ENCODE measurements at places on chromosomes 7 and 10.

DNA sequence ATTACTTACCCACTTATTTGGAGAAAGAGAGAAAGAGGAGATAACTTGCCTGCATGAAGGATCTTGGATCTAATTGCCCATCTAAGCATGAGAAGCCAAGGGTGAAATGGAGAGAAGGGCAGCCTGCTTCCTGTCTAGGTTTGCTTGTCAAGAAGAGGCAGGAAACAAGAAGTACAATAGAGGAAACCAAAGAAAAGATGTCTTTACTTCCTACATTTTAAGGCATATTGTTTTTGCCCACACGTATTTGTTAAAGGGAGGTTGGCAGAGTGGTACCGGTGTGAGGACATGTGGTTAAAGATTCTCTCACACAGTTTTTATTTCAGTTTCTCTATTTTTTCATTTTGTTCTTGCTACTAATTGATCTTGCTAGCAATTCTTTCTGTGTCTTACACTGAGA lies 6.0 kb upstream of the TAS2R38 start:
- DNase-seq = no peak

DNA sequence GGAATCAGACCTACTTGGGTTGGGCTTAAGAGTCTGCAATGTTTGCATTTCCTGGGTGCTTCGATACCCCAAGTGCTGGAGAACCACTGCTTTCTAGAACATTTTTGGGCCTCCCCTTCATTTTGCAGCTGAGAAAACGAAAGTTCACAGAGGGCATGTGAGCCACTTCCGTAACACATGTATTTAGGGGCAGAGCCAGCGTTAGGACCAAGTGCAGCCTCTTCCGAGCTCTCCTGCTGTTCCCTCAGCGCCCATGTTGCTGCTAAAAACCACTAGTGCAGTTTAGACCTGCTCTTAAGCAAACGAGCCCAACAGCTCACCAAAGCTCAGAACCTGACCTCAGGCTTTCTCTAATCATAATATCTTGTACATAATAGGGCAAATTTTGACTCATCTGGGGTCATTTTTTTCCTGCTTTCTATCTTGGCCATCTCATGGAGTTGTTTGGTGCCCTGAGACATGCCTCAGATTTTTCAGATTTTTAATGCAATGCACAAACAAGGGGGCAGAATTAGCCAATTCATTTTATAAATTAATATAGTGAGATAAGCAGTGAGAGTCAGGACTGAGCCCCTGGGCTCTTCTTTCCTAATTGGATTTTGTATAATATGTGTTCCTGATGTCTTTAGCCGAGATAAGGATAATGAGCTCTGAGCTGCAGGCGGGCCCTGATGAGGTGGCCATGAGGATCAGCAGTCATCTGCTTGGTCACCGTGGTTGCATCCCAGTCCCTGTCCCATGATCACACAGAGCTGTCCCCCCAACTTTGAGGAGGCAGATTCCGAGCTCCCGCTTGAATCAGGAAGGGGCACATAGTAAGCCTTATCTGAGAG lies 12.9 kb downstream of the BAG3 start:
- no peak for DNase-seq

DNA sequence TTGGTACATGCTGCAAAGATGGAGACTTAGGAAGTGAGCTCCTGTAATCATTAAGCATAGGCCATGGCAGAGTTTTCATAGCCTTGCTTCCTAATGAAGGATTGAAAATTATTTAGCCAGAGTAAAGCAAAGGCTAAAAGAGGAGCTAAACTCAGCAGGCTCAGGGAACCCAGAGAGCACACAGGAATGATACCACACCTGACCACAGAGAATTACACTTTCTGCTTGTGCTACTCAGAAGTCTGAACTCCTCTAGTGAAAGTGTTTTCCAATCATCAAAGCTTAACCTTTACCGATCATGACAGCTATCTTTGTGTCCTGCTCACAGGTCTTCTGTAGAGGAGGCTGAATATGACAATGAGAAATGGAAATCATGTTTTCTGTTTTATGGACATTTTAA lies 347.7 kb downstream of the OTUD1 start:
- no peak for DNase-seq

DNA sequence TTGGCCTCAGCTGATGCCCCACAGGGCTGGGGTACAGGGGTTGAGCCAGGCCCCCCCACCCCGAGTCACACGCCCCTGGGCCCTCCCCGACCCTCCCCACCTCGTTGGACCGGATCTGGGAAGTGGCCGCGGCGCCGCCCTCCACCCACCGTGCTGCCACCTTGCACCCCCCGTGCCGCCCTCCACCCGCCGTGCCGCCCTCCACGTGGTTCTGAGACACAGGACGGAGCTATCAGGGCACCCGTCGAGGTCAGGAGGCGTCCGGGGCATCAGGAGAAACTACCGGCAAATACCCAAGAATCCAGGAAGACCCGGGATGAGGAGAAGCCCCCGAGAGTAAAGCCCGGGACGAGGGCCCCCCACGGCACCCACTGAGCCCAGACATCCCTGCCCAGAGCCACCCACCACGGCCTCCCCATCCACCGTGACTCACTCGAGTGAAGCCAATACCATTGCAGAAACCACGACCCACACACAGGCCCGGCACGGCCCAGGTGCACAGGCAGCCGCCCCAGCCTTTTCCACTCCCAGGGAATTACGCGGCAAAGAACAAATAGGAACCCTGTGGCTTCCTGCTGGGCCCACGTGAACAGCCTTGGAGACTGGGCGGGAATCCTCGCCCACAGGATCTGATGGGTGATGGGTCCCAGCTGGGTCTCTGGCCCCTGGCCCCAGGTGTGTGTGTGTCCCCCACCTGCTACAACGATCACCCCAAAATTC lies 34.0 kb downstream of the ADAP1 start:
- DNase-seq = no peak

DNA sequence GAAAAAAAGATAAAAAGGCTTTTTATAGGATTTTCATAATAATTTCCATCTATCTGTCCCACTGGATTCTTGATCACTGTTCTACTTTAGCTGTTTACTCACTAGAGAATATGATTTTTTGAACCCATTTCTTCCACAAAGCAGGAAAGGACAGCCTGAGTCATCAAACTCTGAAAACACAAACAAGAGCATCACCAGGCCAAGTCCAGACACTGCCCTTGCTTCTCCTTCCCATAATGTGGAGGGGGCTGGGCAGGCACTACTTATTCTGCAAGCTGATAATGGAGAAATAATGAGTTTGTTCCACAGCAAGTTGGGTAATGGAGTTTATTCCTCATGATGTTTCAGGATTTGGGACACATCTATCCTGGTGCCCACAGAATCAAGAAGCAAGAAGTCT lies 13.0 kb upstream of the KCNIP2 start:
- DNase-seq = no peak

DNA sequence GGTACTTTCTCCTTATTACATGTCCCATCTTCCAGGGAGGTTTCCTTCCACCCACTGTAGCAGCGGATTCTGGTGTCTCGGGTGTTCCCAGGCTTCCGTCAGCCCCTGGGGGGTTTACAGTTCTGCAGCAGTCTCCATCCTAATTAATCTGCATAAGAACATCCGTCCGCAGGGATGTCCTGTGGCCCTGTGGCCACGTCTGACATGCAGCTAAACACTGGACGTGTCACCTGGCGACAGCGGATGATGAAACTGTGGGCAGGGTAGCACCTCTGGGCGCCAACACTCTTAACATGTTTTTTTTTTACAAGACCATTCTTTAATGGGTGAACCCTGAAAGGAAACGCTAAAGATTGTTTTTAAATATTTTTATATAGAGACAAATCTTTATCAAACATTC lies 58.2 kb downstream of the DIP2C start:
- no peak for DNase-seq

DNA sequence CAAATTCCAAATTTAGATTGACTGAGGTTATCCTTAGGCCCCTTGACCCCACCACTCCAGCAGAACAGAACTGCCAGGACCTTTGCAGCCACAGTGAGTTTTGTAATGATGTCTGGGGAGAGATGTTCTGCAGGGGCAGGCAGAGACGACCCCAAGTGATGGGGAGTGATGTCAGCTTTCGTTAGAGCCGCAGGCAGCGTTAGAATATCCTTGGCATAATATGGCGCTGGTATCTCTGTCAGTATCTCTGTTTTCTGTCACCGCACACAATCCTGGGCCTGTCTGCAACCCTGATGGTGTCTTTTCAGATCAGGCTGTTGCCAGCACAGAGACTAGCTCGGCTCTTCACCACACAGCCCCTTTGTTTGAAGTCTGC lies 1083.6 kb downstream of the KCNMA1 start:
- DNase-seq = no peak

DNA sequence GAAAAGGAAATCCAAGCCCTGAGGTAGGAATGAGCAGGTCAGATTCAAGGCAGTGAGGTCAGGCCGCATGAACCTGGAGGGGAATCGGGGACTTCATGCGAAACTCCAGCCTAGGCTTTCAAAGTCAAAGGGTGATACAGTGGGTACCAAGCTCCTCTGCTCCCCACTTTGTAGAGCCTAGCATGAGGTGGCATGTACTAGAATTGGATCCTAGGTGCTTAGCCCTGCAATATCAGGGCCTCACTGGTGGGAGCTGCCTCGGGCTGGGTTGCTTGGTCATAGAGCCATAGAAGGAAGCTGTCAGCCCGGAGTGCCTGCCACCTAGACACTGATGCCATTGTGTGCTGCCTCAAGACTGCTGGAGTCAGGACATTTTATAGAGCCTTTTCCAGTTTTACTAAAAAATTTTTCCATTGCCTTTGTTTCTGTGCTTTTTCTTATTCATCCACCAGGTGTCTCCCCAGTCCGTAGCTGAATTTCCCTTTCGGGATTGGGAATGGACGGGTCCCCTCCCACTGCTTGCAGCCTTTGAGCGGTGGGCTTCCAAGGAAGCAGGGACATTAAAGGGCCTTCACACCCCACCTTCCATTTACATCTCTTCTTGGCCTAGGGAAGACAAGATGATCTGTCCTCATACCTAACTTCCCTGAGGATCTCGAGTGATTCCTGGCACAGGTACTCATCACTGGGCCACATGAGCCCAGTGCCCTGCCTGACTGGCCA lies 5.5 kb upstream of the LZTS2 start:
- no peak for DNase-seq

DNA sequence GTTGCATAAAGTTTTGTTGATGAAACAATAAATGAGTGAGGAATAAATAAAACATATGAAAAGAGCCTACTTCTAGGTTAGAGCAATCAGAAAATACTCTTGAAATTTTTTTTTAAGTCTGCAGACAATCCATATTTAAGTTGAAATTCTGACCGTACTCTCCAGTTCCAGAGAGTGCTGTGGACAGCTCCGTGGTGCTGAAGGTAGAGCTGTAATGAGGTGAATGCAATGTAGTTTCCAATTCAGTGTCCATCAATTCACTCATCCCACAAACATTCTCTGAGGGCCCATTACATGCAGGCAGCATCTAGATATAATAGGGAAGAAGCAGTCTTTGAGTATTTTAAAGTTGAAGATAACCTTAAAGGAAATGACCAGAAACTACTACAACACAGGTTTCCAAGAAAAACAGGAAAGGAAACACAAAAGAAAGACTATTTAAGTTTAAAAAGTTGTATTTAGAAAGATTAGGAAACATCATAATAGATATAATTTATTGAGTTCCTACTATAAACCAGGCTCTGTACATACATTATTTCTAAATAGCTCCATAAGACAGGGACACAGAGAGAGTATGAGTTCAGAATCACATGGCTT lies 44.0 kb upstream of the CRTAC1 start:
- DNase-seq = no peak

- no peak for DNase-seq
These were observed 888.7 kb upstream of the ZWINT start for GRCh38 chr10:57249615-57250281.

DNA sequence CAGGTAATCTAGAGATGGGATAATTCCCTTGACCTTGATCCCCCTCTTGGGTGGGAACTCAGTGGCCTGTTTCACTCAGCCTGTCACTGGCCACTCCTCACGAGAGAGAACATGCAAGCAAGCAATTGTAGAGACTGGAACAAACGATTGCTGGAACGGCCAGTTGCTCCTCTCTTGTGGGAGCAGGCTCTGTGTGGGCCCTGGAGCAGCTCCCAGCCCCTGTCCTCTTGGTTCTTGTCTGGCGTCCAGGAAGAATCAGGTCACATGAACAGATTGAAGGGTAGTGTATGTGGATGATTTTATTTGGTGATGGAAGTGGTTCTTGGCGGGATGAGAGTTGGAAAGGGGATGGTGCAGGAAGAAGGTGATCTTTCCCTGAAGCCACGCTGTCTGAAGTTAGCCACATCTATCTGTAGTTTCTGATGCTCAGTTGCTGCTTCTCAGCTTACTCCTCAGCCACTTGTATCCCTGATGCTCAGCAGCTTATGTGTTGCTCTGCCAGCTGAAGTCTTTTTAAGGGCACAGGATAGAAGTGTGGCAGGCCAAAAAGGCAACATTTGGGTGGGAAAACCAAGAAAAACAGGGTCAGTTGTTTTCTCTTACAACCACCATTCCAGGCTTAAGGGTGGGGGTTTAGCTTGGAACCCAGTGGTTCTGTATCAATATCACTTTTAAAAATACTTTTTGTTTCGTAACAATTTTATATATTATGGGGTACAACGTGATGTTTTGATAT lies 15.9 kb downstream of the RNF133 start:
- no peak for DNase-seq
